A549 treated with ZK216348 at 1 μM for 4 hours (cell line): ENCODE measurements at places on chromosomes 5 and 9. TPM values are rescaled to one million over a fixed set of nuclear protein-coding genes. Genes with fewer than 3 reads are reported as not detected.

The OBP2B gene
- not detected in 5 replicates for total RNA-seq

The TMEFF1 gene
- total RNA-seq: 0.37 to 1.2 TPM (median 1.1 TPM) in 5 replicates

The FOXD4 gene
- 0.34 to 0.94 TPM (median 0.49 TPM) in 5 replicates for total RNA-seq

The NREP gene
- 2.1 to 5.2 TPM (median 3.3 TPM) in 5 replicates for total RNA-seq

The CNOT8 gene
- 25.7 to 38.4 TPM (median 36.5 TPM) in 5 replicates for total RNA-seq

The PCDHB5 gene
- 1.2 to 2.1 TPM (median 1.4 TPM) in 5 replicates for total RNA-seq

The C9orf153 gene
- total RNA-seq: 0.14 to 0.46 TPM (median 0.35 TPM) in 4 of 5 replicates, not detected in the other

The AK6 gene
- total RNA-seq: 47.1 to 54.6 TPM (median 51.5 TPM) in 5 replicates

The RALGPS1 gene
- 1.4 to 2.9 TPM (median 1.8 TPM) in 5 replicates for total RNA-seq

The REEP2 gene
- total RNA-seq: 6.1 to 8.2 TPM (median 6.8 TPM) in 5 replicates

The CDK5RAP2 gene
- 29.8 to 32.5 TPM (median 30.8 TPM) in 5 replicates for total RNA-seq

The CCNH gene
- 38.8 to 63.9 TPM (median 42.0 TPM) in 5 replicates for total RNA-seq

The DBH gene
- not detected in 5 replicates for total RNA-seq

The HTR1A gene
- total RNA-seq: not detected in 5 replicates

The PHAX gene
- 50.1 to 94.3 TPM (median 53.7 TPM) in 5 replicates for total RNA-seq

The LCN2 gene
- total RNA-seq: 3.4 to 6.8 TPM (median 3.5 TPM) in 5 replicates

The NEUROG1 gene
- not detected in 5 replicates for total RNA-seq

The TMEM215 gene
- total RNA-seq: not detected in 5 replicates

The ANKRD34B gene
- total RNA-seq: 0.06 to 0.31 TPM (median 0.25 TPM) in 4 of 5 replicates, not detected in the other

The PCDHGB3 gene
- 0.12 to 0.29 TPM (median 0.27 TPM) in 5 replicates for total RNA-seq

The FABP6 gene
- 0.45 to 1.6 TPM (median 1.1 TPM) in 5 replicates for total RNA-seq

The C5orf58 gene
- total RNA-seq: not detected in 5 replicates

The UBTD2 gene
- 10.1 to 19.0 TPM (median 14.1 TPM) in 5 replicates for total RNA-seq

The ESM1 gene
- not detected in 5 replicates for total RNA-seq

The CCDC112 gene
- 5.8 to 16.6 TPM (median 8.5 TPM) in 5 replicates for total RNA-seq
